ENCODE measurements at places on chromosomes 1 and 21.

DNA sequence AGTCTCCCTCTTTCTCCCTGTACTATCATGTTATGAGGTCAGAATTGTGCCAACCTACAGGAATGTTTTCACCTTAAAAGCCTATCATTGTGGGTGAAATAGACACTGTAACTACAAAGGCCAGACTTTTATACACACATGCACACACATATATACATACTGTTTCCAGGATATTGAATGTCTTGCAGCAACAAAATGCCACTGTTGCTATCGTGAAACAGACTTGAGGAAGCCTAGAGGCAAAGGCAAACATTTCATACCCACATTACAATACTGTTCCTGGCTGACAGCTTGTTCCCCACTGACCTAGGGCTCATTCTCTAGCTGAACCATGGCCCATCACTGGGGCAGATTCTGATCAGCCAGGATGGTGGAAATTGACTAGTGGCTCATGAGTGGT, 125.1 kb upstream of the DUSP10 start:
- no peak for DNase-seq

DNA sequence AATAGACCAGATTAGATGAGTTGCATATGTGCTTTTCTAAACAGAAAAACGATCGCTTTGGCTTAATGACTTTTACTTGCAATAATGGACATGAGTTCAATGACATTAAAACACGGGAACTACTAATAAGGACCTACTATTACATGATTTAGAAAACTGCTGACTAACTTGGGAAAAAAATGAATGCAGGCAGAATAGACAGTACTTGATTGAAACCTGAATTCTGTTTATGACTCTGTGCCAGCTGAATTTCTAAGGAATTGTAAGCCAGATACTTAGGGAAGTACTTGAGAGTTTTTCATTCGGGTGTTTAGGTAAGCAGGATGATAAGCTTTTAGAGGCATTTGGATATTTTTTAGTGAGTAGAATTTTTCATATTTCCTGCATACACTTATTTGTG, 12.0 kb downstream of the ADGRL2 start:
- DNase-seq = no peak

DNA sequence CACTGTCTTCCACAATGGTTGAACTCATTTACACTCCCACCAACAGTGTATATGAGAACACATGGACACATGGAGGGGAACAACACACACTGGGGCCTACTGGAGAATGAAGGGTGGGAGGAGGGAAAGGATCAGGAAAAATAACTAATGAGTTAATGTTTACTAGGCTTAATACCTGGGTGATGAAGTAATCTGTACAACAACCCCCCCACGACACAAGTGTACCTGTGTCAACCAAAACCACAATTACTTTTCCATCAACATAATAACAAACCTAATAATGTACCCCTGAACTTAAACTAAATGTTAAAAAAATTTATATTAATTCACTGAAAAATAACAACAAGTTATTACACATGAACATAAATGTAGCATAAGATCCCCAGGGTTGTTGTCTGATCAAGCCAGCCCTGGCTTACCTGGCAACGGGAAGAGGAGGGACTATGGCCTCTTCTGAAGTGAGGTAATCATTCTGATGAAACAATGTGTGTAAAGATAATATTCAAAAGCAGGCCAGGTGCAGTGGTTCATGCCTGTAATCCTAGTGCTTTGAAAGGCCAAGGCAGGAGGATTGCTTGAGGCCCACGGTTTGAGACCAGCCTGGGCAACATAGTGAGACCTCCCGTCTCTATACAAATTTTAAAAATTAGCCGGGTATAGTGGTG, 40.8 kb upstream of the HEATR1 start:
- DNase-seq = no peak

GRCh38 chr1:45146833-45147232, 59.6 kb downstream of the ZSWIM5 start:
- DNase-seq = no peak

- DNase-seq = no peak
Observed at GRCh38 chr1:20597650-20598049, 8.8 kb downstream of the CDA start.

DNA sequence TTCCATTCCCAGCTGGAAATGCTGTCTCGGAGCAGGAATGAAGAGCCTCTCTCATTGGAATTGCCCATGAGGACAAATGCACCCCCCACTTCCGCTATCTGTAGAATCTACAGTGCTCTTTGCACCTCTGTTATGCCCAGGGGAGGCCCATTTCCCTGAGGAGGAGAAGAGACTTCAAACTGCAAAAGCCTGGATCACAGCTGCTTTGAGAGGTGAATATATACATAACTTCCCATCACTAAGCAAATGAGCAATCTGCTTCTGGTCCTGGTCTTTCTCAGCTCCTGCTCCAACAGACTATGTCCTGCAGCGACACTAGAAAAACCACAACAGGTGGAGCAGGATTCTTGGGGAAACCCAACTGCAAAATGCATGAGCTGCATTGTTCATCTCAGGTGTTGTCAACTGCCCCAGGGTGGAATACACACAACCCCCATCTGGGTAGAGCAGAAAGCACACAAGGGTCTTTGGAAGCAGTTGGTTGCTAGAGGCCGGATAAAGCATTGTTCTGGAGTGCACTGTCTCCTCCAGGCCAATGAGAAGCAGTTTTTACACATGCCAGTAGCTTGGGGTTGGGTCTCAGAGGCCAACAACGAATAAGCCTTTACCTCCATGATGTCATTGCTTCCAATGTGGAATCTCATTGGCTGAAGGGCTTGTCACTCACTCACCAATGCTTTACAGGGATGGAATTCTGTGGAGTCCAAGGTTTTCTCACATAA, 67.7 kb upstream of the RAB4A start:
- peak; percentile 21 for DNase-seq

DNA sequence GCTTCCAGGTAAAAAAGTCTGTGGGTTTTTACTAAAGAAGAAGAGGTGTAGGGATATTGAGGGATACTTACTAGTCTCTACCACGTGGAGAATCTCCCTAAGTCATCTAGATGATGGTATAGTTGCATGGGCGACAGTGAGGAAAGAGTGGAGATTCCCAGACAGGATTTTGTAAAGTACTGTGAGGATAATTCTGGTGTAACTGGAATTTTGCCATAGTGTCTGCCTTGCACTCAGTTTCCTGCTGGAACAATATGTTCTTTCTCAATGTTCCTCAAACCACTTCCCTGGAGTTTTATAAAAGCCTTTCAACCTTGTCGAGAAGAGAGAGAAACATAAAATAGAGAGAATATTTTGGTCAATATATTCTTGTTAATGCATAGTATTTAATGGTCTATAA, 95.1 kb upstream of the WLS start:
- DNase-seq = no peak

DNA sequence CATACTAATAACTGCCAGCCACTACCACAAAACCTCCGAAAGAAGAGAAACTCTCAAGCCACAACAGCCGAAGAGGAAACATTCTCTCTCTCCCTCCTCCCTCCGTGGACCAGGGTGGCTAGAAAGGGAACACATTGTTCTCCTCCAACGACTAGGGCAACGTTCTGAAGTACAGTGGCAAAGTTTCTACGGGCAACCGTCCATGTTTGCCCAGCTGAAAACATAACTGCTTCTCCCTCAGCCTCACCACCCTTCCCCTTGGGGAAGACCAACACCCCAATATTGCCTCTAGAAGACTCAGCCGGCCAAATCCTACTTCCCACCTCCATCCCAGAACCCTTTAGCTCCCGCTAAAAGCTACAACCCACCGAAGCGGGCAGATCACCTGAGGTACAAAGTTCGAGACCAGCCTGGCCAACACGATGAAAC, 2.0 kb downstream of the GLUL start:
- no peak for DNase-seq

- DNase-seq = no peak
Observed at GRCh38 chr1:56573311-56573710, 6.1 kb downstream of the PLPP3 start.

GRCh38 chr1:11925938-11926292, 312 bp downstream of the KIAA2013 start:
- DNase-seq = no peak

GRCh38 chr1:20974951-20975350, 187.8 kb upstream of the HP1BP3 start:
- DNase-seq = no peak

DNA sequence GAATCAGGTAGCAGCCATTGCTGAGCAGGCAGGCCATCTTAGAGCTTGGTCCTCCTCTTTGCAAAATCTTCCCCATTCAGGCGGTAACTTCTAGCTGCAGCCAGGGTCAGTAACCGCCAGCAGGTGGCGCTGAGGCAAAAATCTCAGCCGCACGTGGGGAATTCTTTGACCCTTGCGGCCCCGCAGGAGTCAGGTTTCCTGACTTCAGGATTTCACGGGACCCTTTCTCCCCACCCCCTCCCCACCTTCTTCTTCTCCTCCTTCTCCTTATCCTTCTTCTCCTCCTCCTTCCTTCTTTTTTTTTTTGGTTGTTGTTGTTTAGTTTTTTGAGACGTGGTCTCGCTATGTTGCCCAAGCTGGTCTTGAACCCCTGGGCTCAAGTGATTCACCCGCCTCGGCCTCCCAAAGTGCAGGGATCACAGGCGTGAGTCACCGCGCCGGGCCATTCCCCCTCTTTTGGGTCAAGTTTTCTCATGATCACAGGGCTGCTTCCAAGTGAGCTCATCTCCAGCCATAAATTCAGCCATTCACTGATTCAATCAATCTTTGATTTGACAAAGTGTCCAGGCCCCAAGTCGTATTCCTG, 33.4 kb upstream of the TENT5B start:
- DNase-seq = peak; percentile 70

GRCh38 chr1:180415985-180416633, 86.3 kb downstream of the ACBD6 start:
- DNase-seq = peak; percentile 60

- no peak for DNase-seq
Observed at GRCh38 chr1:33351281-33351660, 30.4 kb upstream of the A3GALT2 start.

DNA sequence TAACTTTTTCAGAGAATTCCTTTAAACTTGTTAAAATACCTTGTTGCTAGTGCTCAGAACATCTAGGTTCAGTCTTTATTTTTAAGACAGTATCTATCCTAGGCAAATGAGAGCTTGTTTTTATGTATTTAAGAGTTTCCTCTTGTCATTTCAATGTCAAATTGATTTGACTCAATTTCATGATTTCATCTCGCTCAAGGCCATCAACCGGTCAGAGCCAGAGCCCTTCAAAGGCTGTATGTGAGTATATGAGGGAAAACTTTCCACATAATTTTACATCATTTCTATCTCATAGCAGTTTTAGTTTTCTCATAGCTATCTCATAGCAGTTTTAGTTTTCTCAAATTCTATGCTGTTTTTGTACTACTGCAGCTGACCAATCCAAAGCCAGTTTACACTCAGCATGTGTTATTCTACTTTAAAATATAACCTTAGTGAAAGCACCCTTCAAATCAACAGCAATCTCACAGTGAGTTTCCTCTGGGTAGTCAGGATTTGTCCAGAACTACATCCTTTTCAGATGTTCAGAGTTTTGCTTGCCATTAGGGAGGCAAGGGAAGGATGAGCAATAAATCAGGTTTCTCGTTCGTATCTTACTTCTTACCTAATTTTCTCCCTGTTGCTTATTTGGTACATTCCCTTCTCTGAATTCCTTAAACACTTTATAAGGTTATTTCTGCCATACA, 12.7 kb downstream of the HNRNPU start:
- no peak for DNase-seq

DNA sequence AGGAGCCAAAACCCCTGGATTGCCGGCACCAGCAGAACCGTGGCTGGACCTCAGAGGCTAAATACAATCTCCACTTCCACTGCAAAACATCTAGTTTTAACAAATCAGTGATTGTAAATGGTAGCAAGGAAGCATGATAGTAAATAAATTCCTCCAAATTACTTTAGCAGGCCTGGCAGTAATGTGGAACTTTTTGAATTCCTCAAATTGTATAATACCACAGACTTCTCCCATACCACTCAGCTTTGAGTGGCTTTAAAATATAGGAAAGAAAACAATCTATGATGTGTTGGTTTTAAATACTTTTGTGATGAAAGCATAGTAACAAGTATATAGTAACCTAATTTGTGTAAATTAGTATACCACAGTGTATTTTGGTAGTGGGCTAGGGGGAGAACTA, 34.1 kb downstream of the NIBAN1 start:
- DNase-seq = no peak

- no peak for DNase-seq
Observed at GRCh38 chr1:32364836-32365235, 2.5 kb downstream of the TSSK3 start.

- DNase-seq = no peak
Observed at GRCh38 chr1:226659641-226660040, 79.4 kb downstream of the ITPKB start.

DNA sequence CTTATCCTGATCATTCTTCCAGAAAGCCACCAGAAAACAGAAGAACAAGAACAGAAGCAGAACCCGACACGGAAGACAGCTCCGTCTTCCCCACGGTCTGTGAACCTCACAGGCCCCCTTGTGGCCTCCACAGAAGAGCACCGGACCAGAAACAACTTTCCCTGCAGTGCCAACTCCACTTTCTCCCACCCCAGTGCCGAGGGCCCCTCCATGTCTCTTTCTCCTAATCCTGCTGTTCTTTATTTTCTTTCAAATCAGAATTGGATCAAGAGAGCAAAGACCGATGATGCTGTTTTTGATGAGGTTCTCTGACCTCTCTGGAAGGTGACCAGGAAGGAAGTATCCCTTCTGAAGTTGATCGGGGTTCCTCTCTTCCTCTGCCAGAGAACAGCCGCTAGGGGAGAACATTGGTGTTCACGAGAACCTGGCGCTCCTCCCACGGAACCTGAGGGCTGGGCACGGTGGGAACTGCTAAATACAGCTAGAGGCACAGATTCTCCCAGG, 58.9 kb upstream of the CTTNBP2NL start:
- peak; percentile 5 for DNase-seq

GRCh38 chr1:42966688-42967612, 8.3 kb upstream of the SLC2A1 start:
- peak; percentile 88 for DNase-seq

DNA sequence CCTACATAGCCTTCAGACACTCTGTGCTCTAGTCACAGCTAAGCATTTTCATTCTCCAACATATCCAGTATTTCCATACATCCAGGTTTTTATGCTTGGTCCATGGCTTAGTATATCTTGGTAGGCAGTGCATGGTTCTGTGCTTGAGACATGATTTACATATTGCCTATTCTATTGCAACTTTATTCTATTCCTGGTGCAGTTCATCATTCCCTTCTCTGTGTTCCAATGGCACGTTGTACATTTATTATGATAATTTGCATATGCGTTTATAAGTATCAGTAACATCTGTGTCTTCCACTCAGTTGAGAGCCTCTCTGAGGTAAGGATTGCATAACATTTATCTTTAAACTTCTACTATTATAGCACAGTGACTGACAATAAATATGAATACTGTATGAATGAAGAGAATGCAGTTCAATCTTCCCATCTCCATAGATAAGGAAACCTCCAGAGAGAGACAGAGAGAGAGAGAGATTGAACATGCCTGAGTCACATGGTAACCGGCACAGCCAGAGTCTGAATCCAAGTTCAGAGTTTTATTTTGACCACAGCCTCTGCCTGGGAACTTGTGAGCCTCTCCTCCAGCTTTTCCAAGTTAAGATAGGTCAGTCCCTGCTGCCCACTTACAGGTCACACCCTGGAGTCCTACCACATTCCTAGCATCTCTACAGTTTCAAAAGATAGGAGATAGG, 41.5 kb downstream of the PLPPR5 start:
- no peak for DNase-seq

Measured in RKO (cell line).